Left forelimb (tissue), 1 donor: ENCODE measurements at places on chromosomes 3 and 15.

DNA sequence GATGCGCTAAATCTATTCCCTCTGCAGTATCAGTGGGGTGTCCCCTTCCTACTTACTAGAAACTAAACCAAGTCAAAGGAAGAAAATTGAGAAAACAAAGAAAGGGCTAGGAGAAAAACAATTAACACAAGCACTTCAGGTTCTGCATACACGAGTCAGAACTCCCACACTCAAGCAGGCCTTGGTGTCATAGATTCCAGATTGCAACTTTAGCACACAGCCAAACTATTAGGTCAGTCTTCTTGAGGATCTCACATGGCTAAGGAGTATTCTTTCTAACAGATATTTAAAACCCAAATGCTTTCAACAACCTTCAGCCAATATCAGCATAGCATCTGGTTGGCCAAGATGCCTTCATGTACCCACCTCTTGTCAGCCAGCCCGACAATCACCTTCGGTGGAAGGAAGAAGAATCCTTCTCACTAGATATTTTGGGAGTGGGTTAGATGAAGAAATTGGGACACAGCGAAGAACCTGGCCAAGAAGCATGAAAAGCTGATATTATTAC, 340.0 kb downstream of the VPS13C start:
- no peak for DNase-seq

DNA sequence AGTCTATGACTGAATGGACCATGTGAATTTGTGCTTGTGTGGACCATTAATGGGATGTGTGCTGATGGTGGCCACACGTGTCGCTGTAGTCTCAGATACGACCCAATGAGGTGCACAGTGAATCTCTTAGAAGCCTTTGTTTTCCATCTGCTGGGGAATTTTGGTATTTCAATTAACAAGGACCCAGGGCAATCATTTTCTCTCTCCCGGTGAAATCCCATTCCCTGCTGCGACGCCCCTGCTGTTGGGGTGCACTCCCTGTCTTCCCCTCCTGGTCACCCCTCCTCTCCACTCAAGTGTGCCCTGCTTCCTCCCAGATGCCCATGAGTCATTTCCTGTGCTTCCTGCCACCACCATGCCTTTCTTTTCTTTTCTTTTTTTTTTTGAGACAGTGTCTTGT, 32.7 kb downstream of the EBLN2 start:
- no peak for DNase-seq

- no peak for DNase-seq
These were observed 6.0 kb downstream of the IP6K1 start for GRCh38 chr3:49780080-49780974.

DNA sequence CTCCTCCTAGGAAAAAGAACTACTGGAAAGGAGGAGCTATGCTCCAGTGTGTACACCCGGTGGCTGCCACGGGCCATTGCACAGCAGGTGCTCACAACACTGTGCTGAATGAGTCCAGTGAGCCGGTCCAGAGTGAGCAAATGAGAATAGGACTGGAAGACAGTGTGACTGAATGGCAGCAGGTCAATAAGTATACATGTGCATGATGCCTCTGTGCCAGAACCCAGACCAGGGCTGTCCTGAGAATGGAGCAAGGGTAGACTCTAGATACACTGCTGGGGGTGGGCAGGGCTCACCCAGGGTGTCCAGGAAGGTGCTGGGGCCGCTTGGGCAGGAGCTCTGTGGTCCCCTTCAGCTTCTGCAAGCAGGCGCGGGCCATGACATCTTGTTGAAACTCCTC, 8.3 kb downstream of the POLG start:
- DNase-seq, result no peak

- DNase-seq, result no peak
These were observed 103.3 kb downstream of the WDR76 start for GRCh38 chr15:43930079-43930478.

- no peak for DNase-seq
These were observed 83.6 kb upstream of the ABHD2 start for GRCh38 chr15:89004726-89005030.

- no peak for DNase-seq
These were observed 43.4 kb downstream of the HCN4 start for GRCh38 chr15:73325191-73325861.

DNA sequence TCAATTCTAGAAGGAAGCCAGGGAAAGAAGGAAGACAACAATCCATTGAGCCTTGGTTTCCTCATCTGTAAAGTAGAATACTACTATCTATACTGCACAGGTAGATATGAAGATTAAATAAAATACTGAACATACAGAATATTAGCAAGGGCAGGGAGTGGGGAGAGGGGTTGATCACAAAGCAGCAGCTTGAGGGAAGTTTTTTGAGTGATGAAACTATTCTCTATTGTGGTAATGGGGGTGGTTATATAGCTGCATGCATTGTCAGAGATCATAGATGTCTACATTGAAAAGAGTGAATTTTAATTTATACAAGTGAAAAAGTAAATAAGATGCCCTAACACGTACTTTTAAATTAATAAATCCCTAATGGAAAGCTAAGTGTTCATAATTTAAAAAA, 242.6 kb upstream of the LRTM1 start:
- DNase-seq, result no peak

DNA sequence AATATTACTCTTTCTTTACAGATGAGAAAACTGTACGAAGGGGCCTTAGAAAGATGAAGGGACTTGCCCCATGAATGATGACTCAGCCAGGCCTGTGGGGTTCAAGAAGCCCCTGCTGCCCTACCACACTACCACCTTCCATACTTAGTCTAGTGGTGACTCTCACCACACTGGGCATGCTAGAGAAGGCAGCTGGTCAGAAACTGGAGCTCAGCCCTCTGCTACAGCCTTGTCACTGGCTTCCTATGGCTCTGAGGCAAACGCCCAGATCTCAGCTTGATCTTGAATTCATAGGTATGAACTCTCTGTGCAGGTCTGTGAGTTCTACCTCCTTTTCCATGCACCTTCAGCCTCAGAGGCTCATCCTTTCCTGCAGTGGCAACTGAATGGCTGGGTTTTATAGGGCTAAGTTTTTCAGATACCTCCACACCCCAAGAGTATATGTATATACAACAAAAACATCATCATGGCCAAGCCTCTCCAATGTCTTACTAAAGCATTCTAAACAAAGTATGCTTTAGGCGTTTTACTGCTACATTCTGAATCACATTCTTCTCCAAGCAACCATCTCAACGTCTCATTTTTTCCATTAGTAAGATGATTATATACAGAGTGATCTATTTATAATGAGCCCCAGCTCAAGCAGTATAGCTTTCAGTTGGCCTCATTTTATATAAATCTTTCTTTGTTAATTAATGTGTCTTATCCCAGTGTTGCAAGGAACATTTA, 234.1 kb downstream of the GREM1 start:
- DNase-seq, result no peak

- no peak for DNase-seq
These were observed 147.7 kb downstream of the VGLL4 start for GRCh38 chr3:11495948-11496557.

DNA sequence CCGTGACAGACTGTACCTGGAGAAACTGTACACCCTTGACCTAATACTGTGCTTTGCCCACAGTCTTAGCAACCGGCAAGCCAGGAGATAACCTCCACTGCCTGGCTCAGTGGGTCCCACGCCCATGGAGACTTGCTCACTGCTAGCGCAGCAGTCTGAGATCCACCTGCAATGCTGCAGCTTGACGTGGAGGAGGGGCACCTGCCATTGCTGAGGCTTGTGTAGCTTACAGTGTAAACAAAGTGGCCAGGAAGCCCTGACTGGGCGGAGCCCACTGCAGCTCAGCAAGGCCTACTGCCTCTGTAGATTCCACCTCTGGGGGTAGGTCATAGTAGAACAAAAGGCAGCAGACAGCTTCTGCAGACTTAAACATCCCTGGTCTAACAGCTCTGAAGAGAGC, 189.3 kb downstream of the EDEM1 start:
- no peak for DNase-seq

GRCh38 chr3:51622868-51623267, 48.2 kb upstream of the TEX264 start:
- DNase-seq, result no peak

- no peak for DNase-seq
These were observed 783 bp downstream of the ITIH1 start for GRCh38 chr3:52777959-52778805.

DNA sequence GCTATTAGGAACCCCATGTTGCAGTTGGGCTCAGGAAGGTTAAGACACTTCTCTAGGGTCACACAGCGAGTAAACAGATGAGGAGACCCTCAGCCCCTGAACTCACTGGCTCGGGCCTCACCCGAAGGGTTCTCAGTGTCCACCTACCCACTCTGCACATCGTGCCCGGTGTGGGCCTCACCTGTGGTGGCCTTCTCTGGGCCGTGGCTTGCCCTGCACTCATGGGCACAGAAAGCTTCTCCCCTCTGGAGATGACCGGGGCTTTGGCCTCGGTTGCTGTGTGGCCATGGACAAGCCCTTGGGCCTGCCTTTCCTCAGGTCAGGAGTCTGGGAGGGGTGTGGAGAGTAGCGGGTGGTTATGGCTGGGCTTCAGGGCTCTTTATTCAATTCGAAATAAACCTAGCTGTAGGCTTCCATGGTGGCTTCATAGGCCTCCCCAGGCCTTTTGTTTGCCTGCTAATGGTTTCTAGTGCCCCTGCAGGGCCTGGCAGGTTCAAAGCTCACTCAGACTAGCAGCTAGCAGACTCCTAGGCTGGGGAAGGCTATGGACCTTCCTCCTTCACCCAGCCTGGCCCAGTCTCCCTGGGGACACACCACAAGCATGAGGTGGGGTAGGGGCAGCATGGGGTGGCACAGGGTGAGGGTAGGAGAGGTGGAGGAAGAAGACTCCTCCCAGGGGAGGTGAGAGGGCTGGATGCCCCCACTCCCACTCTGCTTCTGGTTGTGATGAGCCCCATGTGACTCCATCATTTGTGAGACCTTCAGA, 103.1 kb downstream of the LINGO1 start:
- DNase-seq, result peak; percentile 49

GRCh38 chr3:33277193-33277882, at the start of gene FBXL2:
Gene FBXL2, plus strand, starts transcription at chr3:33277442. Its CDS starts 71 bp downstream, at chr3:33277513.
- DNase-seq, result peak; percentile 85

GRCh38 chr15:48722764-48723661, 77.5 kb upstream of the FBN1 start:
- DNase-seq, result no peak

DNA sequence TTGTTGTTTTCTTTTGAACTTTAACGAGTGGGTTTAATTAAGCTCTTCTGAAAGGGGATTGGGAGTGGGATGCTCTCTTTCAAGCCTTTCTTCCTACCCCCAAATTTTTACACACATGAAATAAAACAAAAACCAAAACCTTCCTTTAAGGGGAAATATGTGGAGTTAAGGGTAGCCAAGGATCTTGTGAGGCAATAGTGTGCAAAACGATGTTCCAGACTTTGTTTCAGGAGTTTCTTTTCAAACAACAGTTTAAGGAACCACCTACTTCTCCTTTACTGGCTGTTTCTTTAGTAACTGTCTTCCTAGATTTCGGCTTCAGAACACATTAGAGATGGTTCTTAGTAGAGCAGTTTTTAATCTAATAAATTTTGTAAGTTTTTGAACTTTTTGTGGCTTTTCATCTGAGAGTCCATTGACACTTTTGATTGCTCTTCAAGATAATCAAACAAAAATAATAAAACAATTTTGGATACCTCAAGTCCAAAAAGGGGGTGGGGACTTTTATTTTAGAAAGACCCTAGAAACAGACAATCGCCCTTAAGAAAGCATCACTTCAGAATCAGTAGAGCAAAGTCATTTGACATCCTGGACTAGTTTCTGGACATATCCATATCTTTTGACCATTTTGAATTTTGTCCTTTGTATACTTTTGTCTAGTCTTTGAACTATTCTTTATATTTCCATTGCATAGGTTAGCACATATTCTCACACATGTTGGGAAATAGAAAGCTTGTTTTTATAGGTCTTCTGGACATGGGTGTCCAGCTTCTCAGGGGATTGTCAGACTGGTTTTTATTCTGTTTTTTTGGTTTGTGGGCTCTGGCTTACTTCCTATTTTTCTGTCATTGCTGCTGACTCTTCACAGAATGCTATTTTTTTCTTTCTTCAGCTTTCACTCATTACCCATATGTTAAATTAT, 6.0 kb downstream of the DIPK2A start:
- DNase-seq, result no peak

GRCh38 chr3:14319654-14320182, 82.7 kb upstream of the SLC6A6 start:
- DNase-seq, result no peak

GRCh38 chr15:58805095-58805494, 34.0 kb downstream of the MINDY2 start:
- no peak for DNase-seq

DNA sequence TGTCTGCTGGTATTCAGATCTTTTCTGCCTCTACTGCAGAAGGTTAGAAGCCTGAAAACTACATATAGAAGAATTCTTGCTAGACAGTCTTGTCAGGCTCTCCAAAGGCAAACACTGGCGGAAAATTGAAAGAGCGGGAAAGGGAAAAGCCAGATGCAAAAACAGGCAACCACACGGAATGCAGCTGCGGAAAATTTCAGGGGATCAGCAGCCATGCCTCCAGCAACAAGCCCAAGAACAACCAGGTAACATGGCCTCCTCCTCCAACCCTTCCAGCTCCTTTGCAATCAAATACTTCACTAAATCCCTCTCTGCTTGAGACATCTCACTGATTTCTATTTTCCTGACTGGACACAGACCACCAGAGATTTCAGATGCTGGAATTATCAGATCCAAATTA, 9.6 kb downstream of the UBP1 start:
- DNase-seq, result no peak

GRCh38 chr3:135082706-135083105, 287.6 kb downstream of the EPHB1 start:
- no peak for DNase-seq

GRCh38 chr3:23915537-23916108, 1.2 kb downstream of the NKIRAS1 start:
- DNase-seq, result no peak

- DNase-seq, result no peak
These were observed 626.1 kb downstream of the MCTP2 start for GRCh38 chr15:94857466-94857865.

GRCh38 chr3:14175383-14176037, 2.9 kb downstream of the XPC start:
- DNase-seq, result no peak

GRCh38 chr3:124520970-124521369, 209.3 kb upstream of the UMPS start:
- DNase-seq, result no peak

DNA sequence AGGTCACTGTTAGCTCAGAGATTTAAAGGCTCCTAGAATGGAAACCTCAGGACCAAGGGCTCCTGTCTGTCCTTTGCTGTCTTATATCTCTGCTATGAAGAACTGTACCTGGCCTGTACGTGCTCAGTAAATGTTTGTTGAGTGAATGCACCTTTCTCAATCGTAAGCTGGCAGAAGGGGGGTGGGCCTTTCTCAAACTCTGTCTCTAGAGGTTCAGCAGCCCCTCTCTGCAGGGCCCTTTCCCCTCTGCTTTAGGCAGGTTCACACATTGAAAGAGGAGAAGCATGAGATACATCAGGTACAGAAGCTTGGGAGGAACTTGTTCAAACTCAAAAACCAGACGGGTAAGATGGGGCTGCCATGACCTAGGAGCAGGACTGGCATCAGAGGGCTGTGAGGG, 155.6 kb downstream of the GOLGA6L4 start:
- DNase-seq, result no peak
